NCI-H82 (cell line): ENCODE measurements at places on chromosomes 11 and 22.

- DNase-seq: peak; percentile 38
Observed at GRCh38 chr11:64911689-64912088, 5.3 kb downstream of the ATG2A start.

- DNase-seq: no peak
Observed at GRCh38 chr22:23077627-23078461, 7.5 kb downstream of the GNAZ start.

DNA sequence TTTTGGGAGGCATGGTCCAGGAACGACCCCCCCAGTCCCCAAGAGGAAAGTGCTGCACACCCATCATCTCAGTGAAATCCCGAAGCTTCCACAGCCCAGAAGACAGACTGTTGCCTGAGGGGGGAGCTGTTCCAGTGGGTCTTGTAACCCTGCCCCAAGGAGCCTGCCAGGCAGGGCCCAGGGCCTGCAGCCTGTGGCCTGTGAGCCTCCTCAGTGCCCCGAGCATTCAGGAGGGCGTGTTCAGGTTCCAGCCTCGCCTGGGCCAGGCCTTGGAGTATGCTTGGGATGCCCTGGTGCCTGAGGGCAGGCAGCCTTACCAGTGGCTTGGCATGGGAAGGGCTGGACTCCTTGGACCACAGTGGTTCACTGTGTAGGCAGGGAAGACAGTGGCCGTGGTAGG, 18.0 kb upstream of the CABP2 start:
- DNase-seq: no peak

- DNase-seq: no peak
Observed at GRCh38 chr11:124732230-124732629, 7.5 kb upstream of the NRGN start.

GRCh38 chr22:32237906-32238305, 17.2 kb downstream of the SLC5A4 start:
- no peak for DNase-seq

- DNase-seq: peak; percentile 94
Observed at GRCh38 chr11:66694732-66695207, 17.1 kb upstream of the RBM4B start.

- DNase-seq: no peak
Observed at GRCh38 chr11:70410276-70411205, 12.2 kb downstream of the CTTN start.

- DNase-seq: no peak
Observed at GRCh38 chr11:63572026-63572688, 9.0 kb upstream of the PLAAT2 start.

DNA sequence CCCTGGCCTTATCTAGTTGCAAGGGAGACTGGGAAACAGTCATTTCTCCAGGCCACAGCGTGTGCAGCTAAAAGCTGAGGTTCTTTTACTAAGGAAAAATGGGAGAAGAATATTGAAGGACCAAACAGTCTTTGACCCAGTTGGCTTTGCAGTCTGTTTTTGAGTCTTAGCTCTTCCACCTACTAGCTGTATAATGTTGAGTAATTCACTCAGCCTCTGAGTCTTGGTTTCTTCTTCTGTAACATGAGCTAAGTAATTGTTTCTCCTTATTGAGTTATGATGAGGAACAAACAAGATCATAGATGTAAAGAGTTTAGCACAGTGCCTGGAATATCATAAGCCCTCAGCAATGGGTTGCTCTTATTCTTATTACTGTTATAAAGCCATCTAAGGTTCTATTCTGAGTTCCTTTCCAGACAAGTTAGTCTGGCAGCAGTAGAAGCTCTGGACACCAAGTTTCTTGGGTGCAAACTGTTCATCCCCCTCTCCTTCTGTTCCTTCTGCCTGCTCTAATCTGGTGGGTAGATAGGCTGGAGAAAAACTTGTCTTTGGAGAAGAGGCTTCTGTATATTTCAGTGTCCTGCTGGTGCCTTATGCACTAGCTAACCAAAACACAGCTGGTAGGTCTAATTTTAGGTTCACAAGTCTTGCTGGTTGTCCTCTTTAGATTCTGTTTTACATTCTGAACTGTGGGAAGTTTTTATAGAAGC, 13.5 kb downstream of the TRIM44 start:
- no peak for DNase-seq

GRCh38 chr22:47437110-47437509, 674.7 kb downstream of the TBC1D22A start:
- no peak for DNase-seq

DNA sequence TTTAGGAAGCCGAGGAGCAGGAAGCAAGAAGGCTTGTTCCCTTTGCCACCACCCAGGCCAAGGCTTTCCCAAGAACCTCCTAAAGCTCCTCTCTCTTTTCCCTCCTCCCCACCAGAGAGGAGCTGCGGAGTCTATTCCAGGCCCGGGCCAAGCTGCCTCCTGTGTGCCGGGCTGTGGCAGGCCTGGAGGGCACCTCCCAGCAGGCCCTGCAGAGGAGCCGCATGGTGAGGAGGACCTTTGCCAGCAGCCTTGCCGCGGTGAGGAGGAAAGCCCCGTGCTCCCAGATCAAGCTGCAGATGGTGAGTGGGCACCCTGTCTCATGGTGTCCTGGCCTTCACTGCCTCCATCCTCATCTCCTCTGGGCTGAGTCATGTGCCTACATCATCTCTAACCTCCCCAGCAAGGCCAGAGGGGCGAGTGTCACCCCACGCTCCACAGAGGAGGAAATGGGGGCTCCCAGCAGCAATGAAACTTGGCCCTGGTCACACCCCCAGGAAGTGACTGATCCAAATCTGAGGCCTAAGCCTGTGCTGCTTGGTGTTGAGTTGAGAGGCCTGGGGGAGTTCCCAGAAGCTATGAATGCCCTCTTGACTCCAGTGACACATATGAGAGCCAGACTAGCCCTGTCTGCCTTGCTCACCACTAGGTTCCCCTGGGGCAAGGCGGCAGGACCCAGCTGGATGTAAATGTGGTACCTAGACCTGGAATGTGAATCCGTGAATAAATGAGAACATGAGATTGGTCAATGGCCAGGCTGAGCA, 104.2 kb downstream of the MYO18B start:
- DNase-seq: no peak

DNA sequence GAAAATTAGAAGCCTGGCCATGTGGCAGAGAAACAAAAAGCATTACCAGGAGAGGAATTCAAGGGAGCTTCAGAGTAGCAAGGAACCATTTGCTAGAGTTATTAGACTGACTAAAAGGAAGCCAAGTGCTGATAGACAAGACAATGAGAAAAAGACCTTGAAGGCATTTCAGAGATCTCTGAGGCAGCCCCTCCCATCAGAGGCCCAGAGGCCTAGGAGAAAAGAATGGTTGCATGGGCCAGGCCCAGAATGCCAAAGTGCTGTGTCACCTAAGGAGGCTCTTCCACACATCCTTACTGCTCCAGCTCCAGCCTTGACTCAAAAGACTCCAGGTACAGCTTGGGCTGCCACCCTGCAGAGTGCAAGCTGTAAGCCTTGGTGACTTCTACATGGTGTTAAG, 61.8 kb upstream of the POU2AF2 start:
- no peak for DNase-seq

DNA sequence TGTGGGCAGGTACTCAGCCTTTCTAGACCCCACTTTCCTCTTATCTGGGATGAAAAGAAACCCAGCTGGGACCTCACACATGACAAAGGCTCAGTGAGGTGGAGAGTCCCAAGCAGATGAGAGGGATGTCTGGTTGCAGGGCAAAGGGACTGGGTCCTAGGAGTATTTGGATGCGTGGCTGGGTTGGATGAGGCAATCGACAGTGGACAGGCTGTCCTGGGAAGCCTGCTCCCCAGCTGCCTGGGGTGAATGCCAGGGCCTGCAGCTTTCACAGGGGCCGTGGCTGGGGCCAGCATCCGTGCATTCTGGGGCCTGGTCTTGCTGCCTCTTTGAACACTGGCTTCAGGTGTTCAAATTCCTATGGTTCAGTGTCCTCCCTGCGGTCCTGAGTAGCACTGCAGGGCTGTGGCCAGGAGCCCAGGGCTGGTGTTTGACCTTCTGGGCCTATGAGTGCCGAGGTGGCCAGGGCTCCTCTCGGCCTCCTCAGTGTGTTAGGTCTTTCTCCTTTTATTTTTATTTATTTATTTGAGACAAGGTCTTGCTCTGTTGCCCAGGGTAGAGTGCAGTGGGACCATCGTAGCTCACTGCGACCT, 65.3 kb downstream of the MCM5 start:
- no peak for DNase-seq

DNA sequence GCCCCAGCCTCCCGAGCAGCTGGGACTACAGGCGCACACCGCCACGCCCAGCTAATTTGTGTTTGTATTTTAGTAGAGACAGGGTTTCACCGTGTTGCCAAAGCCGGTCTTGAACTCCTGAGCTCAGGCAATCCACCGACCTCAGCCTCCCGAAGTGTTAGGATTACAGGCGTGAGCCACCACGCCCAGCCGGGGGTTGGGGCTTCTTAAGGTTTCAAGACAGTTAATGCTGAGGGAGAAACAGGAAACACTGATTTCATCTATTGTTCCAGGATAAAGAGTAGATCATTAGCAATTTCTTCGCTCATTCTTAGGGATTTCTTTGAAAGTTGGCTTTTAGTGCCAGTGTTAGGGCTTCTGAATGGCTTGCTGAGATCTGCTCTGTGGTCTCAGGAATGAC, 21.2 kb upstream of the CLMP start:
- DNase-seq: no peak

- no peak for DNase-seq
Observed at GRCh38 chr22:21840236-21840823, 27.1 kb downstream of the MAPK1 start.

DNA sequence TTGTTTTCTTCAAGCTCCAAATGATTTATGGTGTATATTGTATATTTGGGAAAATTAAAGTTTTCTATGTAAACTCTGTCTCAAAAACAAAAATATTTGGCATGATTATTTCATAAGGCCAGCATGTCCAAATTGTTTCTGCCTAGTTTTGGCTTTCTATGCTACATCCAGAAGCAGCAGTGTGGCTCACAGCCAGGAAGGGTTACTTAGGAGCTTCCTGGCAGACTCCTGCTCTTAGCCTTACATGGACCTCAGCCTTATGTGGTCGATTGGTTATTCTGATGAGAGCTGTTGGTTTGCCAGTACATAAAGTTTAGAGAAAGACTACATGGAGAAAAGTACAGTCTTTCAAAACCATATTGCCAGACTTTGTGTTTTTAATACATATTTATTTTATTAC, 297.7 kb upstream of the FAT3 start:
- DNase-seq: no peak

DNA sequence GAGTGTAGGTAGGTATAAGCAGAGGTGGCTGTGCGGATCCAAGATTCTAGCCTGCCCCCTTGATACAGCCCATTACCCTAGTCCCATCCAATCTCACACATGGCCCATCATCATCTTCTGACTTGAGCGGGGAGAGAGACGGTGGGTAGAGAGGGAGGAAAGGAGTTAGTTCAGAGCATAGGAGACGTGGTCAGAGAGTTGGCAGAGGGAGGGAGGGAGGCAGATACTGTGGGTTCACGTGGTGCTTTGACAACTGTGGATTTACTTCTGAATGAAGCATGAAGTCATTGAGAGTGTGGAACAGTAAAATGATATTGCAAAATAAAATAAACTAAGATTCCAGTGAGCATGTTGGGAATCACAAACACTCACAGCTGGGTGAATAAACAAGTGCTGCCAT, 31.4 kb upstream of the VPREB1 start:
- no peak for DNase-seq
